ENCODE measurements at places on chromosomes 1 and 21. TPM values are rescaled to one million over a fixed set of nuclear protein-coding genes. Genes with fewer than 3 reads are reported as not detected.
A peak's percentile ranks its signal among the peaks of the same experiment; 100 is the strongest.

AKNAD1 gene
- not detected for total RNA-seq

GRCh38 chr1:55572878-55573734 lies 357.9 kb upstream of the USP24 start:
- DNase-seq = peak; percentile 60

DNA sequence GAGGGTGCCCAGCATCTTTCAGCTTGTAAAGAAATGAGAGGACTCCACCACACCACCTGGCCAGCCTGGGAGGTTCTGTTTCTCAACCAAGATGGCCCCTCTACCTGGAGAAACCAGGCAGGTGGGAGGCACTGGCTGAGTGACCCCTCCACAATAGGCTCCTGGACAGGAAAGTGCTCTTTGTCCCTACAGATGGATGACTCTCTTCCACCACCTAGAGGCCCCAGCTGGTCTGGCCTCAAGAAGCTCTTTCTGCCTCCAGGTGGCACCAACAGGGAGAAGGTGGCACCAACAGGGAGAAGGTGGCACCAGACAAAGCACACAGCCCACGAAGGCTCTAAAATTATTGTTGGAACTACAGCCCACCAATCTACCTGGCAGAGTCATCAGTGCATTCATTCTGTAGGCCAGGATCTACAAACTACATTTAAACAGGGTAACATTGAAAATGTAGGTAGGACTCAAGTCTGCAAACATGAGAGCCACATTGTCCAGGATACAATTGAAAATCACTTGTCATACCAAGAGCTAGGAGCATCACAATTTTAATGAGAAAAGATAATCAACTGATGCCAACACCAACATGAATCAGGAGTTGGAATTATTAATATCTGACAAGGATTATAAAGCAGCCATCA lies 14.4 kb downstream of the TMPRSS3 start:
- DNase-seq = peak; percentile 37

DNA sequence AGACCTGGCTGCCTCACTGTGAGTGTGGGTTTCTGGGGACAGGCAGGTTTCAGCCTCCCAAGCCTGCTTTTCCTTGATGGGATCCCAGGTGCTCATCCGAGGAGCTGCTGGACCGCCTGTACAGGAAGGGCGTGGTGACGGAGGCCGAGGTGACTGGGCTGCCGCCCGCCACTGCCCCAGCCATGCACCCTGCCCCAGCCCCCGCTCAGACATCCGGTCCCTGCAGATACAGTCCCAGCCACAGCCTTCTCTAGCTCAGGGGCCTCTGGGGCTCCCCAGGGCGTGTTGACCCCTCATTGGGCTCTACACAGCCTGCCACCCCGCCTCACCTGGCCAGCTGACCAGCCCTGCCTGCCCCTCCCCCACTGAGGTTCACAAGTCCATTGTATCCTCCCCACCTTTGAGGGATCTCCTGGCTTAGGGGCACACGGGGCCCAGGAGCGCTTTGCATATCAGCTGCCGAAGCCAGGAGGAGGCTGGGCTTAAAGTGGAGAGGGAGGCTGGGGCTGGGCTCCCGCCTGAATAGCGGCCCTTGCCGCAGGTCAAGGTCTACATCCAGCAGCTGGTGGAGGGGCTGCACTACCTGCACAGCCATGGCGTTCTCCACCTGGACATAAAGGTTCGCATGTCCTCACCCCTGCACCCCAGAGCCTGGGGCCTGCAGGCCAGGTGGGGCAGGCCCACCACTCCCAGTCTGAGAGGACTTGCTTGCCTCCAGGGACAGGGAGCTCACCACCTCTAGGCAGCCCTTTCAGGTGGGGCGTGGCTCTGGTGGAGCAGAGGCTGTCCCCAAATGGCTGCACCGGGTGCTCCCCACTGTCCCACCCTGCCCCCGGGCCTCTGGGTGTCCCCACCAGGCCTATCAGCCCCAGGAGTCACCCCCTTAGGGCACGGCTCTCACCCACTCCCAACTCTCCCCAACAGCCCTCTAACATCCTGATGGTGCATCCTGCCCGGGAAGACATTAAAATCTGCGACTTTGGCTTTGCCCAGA lies 38.5 kb downstream of the TRIM11 start:
- DNase-seq = peak; percentile 35

GRCh38 chr1:116402333-116402732 lies 29.3 kb downstream of the ATP1A1 start:
- DNase-seq = no peak

DNA sequence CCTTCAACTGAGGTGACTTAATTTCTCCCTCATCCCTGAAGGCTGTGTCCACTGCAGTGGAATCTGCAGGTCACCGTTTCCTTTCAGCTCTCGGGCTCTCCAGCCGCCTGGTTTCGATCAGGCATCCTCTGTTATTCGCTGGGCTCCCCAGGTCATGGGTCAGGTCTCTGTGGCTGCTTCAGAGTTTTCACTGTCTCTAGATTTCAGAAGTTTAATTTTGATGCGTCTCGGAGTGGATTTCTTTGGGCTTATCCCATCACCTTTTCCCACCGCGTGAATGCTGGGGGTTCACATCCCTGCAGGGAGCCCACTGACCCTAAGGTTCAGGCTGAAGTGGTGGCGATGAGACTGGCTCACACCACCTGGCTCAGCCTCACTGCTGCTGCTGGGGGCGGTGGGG lies 3.3 kb downstream of the ACTRT2 start:
- DNase-seq = no peak

Data from Daoy (cell line).